ENCODE measurements at places on chromosomes 1 and 21.

- no peak for DNase-seq
These were observed 719.0 kb downstream of the RWDD3 start for GRCh38 chr1:95953015-95953414.

- DNase-seq, result no peak
These were observed 30.8 kb downstream of the TRIM67 start for GRCh38 chr1:231192620-231193163.

- DNase-seq, result no peak
These were observed 698.0 kb upstream of the RGS18 start for GRCh38 chr1:191460234-191460633.

DNA sequence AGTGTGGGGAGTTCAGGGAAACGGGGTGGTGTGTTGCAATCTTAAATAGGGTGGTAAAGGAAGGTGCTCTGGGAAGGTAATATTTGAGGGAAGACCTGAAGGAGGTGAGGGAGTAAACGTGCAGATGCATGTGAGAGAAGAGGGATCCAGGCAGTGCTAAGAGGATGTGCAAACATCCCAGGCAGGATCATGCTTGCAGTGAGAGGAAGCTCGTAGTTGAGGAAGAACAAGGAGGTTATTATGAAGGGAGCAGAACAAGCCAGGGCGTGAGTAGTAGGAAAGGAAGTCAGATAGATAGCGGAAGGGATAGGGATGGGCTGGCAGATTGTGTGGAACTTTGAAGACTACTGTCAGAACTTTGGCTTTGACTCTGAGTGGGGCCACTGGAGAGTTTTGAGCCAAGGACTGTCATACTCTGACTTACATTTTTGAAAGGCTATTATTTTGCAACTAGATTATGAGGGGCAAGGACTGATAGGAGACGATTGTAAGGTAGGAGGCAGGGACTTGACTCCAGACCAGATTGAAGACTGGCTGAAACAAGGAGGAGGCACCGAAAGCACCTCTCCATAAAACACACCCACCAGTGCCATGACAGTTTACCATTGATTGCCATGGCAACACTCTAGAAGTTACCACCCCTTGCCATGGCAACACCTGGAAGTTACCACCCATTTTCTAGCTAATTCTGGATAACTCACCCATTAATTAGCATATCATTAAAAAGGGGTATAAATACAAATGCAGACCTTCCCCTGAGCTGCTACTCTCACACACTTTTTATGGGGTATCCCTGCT, 67.0 kb downstream of the XCL2 start:
- DNase-seq, result no peak

DNA sequence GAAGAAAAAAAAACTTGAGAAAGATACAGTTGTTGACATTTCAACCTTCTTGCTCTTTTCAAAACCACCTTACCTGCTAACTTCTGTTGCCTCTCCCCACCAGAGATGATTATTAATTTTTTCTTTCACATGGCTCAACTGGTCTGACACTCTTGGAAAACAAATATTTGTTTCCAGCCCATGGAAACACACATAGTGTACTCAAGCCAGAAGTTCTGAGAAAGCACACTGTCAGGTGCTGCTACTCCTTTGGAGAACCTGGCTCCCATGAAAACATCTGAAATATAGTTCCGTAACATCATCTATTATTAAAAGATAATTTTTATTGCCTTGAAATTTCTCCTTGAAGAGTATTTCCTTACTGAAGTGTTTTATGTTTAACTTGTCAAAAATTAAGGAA, 145.0 kb upstream of the C1orf105 start:
- no peak for DNase-seq
